ENCODE measurements at places on chromosomes 7 and 10.

DNA sequence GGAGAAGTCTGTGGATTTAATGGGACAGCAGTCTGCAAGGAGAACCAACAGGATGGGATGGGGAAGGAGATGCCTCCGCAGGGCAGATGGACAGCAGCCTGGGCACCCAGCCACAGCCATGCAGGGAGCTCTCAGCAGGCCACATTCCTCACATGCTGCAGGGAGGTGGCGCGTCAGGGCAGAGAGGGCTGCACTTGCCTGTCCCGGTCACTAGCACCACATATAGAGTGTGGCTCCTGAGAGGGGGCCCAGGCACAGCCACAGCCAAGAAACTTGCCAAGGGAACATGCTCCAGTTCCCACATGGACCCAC lies 86.8 kb upstream of the ZMIZ1 start:
- no peak for DNase-seq

DNA sequence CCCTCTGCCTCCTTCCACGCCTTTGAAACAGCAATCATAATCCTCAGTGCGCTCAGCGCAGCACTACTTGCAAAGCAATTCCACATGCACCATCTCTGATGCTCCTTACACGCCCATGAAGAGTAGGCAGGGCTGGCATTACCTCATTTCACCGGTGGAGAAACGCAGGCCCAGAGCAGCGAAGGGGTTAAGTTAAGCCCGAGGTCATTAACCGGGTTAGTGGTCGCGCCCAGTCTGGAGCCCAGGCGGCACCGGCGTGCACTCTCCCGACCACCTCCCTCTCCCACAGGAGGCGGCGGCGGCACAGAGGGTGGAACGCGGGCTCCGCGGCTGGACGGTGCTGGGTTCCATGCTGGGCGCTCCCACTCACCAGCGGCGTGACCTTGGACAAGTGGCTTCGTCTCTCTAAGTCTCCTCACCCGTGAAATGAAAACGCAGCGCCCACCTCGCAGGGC lies 515 bp downstream of the FASTK start:
- DNase-seq = no peak

- no peak for DNase-seq
Observed at GRCh38 chr10:59227136-59227673, 50.8 kb downstream of the PHYHIPL start.

DNA sequence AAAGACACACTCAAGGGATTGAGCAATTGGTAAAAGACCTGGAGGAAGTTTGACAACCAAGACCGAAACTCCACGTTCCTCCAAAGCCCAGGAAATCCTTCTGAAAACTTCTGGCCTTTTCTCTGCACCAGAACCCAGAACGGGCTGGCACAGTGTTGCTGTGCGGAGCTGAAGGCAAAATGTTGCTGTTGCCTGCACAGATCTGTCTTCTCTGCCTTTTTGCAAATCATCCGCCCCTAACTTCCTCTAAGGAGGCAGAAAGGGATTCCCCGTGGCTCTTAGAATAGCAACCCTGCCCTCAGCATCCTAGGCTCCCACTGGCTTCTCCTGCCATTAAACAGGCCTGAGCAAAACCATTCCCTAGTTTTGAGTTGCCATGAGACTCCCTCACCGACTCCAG lies 44.9 kb downstream of the FIGNL1 start:
- DNase-seq = no peak

- no peak for DNase-seq
Observed at GRCh38 chr7:22001345-22002004, 55.8 kb upstream of the CDCA7L start.

DNA sequence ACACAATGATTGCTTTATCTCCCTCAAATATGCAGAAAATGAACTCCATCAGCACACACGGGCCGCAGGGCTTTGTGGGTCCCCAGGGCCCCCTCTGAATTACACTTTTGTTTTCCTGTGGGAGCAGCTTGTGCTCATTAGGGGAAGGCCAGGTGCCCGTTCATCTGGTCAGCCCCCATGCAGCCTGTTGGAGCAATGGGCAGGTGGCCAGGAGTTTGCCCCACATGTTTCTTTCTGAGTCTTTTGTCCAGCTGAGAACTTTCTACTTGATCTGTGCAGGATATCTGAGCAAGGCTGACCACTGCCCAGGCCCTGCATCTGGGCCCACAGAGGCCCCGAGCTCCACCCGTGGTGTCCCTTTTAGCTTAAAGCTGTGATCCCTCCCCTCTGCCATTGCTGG lies 105.3 kb upstream of the FAM20C start:
- no peak for DNase-seq

DNA sequence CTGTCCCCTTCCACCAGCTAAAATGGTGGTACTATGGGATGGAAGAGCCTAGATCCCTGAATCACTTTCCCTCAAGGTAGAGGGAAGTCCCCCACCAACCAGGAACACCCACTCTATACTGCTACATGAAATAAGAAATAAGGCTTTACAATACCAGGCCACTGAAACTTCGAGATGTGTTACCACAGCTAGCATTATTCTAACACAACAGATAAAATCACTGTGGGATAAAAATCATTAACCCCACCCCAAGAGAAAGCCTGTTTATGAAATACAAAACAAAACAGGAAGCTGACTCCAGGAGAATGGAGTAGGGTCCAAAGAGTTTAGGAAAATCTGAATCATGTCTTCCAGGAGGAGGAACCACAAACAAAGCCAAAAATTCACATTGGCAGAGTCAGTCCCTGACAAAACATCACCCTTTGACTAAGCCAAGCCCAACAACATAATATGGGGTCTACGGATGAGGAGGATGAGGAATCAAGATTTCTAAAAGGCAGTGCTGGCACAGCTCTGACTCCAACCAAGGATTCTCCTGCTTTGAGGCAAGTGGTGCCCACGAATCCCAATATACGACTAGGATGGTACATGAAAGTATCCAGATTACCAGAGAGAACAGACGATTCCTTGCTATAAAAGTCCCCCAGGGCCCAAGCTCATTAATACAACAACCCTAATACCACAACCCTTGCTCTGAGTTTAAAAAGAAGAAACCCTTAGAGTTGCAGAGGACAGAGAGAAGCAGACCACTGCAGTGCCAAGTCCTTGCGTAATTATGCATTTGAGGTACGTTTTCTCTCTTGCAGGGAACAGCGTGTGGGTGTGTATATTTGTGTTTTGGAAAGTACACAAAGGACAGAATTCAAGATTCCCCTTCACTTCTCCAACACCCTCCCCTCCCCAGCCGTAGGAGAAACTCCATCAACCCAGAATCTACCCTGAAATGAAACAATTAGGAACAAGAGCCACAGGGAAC lies 23.7 kb downstream of the XPNPEP1 start:
- no peak for DNase-seq

- DNase-seq = no peak
Observed at GRCh38 chr7:81803267-81803666, 33.4 kb upstream of the HGF start.

- no peak for DNase-seq
Observed at GRCh38 chr10:123858907-123859652, 32.5 kb downstream of the CPXM2 start.

DNA sequence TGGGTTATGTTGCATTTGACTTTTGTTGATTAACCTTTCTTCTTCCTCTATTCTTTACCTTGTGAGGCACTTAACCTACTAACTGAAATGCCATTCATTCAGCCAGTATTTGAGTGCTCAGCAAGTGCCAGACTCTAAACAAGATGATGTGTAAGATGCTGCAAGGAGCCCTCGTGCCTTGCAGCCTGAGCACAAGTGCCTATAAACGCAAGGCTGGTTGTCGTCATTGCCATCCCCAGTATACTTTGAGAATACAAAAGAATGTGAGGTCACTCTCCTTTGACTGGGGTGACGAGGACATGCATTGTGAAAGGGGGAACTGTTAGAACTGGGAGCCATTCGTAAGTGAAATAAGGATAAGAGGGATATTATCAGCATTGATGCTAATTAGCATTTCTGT lies 103.0 kb downstream of the AUTS2 start:
- DNase-seq = no peak

GRCh38 chr10:124231168-124232155 lies 138.1 kb upstream of the CHST15 start:
- DNase-seq = peak; percentile 11

GRCh38 chr10:128297709-128298378 lies 171.6 kb upstream of the MKI67 start:
- no peak for DNase-seq

DNA sequence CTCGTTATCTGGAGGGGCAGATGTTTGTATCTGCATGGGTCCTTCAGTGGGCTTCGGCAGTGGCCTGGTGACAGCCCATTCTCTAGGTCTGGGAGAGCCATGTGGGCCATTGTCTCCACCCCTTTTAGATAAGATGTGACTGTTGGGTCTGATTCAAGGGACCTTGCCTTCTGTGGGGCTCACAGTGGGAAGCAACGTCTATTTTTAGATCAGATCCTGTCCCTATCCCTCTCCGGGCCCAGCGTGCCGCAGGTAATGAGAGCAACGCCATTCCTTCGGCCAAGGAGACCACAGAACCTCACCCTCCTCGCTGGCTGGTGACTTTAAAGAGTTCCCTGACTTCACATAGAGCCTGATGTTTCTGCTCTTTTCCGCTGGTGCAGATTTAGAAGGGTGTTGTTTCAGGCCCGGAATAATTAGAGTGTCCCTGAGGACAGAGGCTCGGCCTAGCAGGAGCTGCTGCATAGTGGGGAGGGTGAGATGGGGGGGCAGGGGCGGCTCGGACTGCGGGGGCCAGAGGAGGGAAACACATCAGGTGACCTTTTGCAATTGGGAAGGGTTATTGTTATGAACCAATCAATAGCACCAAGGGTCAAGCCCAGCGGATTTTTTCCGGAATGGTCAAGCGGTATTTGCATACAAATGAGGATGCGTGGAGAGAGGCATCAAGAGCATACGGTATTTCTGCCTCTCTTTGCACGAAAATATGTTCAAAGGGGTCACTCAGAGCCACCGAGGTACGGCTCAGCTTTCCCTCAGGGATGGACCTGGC lies 503.0 kb upstream of the FOXK1 start:
- DNase-seq = no peak

DNA sequence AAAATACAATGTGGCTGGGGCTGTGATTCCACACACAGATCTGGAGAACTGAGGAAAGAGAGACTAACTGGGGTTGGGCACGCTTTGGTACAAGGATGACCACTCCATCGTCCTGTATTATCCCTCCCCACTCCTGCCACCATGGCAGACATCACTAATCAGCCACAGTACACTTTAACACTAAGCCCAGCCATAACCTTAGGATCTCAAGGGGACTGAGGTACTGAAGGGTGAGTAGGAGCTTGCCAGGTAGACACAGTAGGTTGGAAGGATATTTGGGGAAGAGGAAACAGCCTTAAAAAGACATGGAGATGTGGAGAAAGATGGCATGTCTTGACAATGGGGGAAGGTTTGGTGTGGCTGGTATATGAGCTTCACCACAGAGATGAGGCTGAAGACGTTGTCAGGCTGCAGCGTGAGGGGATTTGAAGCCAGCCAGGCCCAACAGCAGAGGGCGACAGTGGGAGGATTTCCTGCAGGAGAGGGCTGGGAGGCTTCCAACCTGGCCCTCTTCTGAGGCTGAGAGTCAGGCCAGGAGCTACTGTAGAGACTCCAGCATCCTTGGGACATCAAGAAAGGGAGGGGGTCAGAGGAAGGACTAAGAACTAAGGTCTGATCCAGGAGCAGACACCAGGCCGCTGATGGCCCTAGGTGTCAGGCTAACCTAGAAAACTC lies 58.6 kb upstream of the COL13A1 start:
- DNase-seq = no peak

DNA sequence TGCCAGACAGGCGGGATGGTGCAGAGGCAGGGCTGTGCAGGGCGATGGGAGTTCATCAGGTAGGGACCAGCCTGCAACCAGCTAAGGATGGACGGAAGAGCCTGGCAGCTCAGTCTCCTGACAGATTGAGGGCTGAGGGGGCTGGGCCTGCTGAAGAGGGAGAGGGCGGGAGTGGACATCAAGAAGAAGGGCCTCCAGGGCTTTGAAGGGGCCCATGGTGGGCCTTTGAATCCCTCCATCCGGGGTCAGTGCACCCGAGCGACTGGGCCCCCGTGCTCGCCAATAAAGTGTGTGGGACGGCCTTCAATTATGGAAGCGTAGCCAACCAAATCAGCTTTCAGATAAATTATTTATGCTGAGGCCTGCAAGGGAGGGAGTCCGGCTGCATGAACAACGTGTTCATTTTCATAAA lies 431.2 kb downstream of the RPS24 start:
- no peak for DNase-seq

GRCh38 chr10:104895981-104896380 lies 254.9 kb downstream of the SORCS3 start:
- DNase-seq = no peak

- no peak for DNase-seq
Observed at GRCh38 chr7:151719031-151719896, 157.7 kb downstream of the PRKAG2 start.

DNA sequence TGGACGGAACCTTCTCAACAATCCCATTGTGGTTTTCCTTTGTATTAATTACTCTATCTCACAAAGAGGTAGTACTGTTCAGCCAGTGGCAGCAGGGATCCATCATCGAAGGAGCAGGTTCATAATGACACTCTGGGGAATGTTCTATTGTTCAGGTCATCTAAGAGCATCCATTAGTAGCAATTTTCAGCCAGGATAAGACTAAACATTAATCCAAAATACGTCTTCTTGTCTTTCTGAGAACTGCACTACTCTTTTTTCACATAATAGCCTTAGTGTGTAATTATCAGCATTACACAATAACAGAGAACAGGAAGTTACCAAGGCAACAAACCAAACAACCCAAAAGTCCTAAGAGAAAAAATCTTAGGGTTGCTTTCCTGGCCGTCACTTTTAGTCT lies 259.5 kb upstream of the VWC2 start:
- no peak for DNase-seq

DNA sequence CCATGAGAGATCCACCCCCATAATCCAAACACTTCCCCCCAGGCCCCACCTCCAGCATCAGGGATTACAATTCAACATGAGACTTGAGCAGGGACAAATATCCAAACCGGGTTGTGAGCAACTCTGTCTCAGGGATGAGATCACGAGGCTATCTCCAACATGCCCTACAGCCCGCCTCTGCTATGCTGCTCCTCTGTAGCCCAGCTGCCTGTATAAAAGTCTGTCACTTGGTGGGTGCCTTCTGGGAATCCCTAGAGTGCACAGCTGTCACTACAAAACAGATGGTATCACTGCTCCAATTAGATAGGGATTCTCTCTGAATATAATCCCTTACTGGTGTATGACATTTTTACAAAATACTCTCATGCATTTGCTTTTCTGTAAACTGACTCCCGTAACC lies 114.9 kb upstream of the NANOS1 start:
- no peak for DNase-seq

GRCh38 chr7:149022756-149023360 lies 5.4 kb downstream of the PDIA4 start:
- DNase-seq = no peak

DNA sequence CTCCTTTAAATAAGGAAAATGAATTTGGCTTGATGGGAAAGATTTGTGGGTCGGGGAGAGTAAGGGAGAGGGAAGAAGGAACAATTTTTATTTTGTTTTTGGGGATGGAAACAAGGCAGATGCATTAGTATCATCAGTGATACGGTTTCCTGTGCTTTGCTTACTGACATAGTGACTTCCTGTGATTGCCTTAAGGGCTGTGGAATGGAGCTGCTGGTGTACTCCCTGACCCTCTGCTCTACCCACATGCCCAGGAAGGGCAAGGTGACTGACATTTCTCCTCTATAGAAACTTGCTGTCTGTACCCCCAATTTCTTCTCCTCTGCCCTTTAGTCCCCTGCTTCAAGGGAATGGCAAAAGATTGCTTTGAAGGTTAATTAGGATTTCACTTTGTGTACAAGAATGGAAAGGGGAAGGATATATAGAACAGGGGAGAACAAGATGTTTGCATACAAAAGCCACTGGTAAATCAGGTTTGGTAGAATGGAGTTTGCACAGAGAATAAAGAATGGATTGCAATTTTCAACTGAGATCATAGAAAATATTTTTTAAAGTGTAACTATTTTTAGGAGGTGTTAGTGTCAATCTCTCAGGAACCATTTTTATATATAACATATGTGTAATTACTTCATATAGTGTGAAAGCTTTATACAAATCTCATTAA lies 129.0 kb upstream of the AGR3 start:
- no peak for DNase-seq

Measured in activated CD8-positive, alpha-beta memory T cell treated with anti-CD3 and anti-CD28 coated beads for 4 hours (primary cell).